ENCODE measurements at places on chromosomes 6 and 20.

GRCh38 chr6:156910938-156911337 lies 133.8 kb downstream of the ARID1B start:
- DNase-seq = no peak

DNA sequence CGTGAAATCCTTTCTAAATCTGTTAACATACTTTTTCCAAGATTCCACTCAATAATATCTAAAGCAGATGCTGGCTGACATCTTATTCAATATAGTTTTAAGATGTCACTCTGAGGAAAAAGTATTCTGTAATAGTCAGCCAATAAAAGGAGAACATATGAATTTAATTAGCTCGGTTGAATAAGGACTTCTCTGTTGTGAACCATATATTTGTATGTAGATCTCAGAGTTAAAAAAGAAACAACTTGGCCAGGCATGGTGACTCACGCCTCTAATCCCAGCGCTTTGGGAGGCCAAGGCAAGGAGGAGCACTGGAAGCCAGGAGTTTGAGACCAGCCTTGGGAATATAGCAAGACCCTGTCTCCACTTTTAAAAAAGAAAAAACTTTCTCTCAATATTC lies 7.4 kb upstream of the CD24 start:
- no peak for DNase-seq

DNA sequence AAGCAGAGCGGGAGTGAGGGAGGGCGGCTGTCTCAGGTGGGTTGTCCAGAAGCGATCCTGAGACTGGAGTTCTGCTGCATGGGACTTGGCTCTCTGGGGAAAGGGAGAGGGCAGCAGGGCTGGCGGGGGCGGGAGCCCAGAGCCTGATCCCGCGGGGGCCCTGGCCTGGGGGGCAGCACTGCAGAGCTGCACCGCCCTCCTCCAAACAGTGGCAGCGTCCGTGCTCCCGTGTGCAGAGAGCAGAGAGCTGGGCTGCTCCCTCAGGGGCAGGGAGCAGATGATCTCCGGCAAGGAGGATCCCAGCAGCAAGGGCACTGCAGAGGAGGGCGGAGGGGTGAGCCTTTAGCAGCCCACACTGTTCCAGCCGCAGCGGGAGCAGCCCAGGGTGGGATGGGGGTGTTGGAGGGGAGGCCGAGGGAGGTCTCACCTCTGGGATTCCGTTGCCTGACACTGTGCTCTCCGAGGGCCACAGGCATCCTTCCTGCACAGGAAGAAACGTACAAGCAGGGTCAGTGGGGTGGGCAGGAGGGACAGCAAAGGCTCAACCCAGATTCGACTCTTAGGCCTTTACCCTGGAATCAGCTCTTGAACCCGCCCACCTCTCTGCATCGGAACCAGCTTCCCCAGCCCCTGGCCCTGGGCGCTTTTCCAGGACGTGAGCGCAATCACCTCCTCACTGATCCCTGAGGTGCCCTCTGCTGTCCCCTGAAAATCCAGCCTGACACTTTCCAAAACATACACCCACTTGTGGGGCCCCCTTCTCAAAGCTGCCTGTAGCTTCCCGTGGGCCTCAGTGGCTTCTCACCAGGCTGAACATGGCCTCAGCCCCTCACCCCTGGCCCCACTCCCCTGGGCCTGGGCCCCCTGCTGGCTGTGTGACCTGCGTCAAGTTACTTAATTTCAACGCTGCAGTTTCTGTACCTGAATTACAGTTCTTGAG lies 32.6 kb upstream of the ZBP1 start:
- DNase-seq = peak; percentile 26

GRCh38 chr6:122789182-122790027 lies at the start of gene SMPDL3A:
SMPDL3A (plus strand) TSS chr6:122789258; CDS start chr6:122789347, 89 bp downstream.
- DNase-seq = peak; percentile 73

GRCh38 chr6:148739822-148740128 lies 7.1 kb upstream of the UST start:
- DNase-seq = no peak

DNA sequence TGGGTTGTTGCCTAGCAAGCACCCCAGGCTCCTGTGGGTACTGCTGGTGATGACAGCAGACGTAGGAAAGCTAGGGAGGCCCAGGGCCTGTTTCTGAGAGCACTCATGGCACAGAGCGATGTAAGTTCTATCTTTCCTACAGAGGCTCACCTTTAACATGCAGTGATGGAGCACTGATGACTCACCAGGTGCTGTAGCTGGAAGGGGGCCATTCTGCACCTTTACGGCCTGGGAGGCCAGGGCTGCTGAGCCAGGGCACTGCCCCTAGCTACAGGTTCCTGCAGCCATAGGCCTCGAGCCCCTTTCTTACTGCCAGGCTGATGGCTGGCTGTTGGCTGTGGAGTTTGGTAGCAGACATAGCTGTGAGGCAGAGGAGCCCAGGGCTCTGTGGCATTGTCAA lies 31.1 kb upstream of the GPR6 start:
- DNase-seq = no peak

- DNase-seq = no peak
These were observed 89.2 kb downstream of the CD164 start for GRCh38 chr6:109292983-109293586.

Measured in NCI-H2171 (cell line).